ENCODE measurements at places on chromosomes 7 and 10. TPM values are rescaled to one million over a fixed set of nuclear protein-coding genes. Genes with fewer than 3 reads are reported as not detected.

GRCh38 chr7:29163854-29164253 lies 17.5 kb upstream of the CPVL start:
- no peak for DNase-seq

DNA sequence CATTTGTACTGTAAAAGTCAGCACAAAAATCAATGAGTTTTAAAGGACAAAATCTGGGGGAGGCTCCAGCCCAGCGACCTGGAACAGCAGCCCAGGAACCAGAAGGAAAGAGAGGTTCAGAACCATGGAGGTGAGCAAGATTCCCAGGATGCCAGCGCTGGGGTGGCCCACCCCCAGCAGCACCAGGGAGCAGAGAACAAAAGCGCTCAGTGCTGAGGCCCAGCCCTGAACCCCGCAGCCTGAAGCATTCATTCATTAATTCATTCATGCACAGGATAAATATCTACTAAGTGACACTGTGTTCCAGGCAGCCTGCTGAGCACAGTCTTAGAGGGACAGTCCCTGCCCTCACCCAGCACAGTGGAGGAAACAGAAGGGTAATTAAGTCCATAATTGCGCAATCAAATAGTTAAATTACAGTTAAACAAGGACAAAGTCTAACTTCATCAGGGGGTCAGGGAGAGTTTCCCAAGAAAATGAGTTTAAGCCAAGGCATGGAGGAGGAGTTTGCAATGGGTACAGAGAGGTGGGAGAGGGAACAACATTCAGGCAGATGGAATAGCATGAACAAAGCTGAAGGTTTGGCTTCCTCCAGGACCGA lies 202.3 kb downstream of the GRID1 start:
- no peak for DNase-seq

GRCh38 chr10:78331391-78331922 lies 297.8 kb downstream of the RPS24 start:
- no peak for DNase-seq

The CYP26A1 gene
- 190 TPM for total RNA-seq
